ENCODE measurements at places on chromosomes 4 and X. TPM values are rescaled to one million over a fixed set of nuclear protein-coding genes. Genes with fewer than 3 reads are reported as not detected.

GRCh38 chr4:37486166-37486565, 200.0 kb downstream of the RELL1 start:
- no peak for DNase-seq
- H3K36me3 ChIP-seq: no peaks in the 10 kb centered on the region
- no peak overlapping the region for H3K4me3 ChIP-seq
- peaks cover 8% of the 10 kb centered on the region for H3K27me3 ChIP-seq

GRCh38 chr4:15003401-15003890, 1.2 kb downstream of the CPEB2 start:
- peaks cover 28% of the 10 kb centered on the region for H3K4me1 ChIP-seq
- peak overlapping the region; percentile 93 for H3K4me3 ChIP-seq
- no peaks in the 10 kb centered on the region for H3K27me3 ChIP-seq
- H3K36me3 ChIP-seq: peaks cover 11% of the 10 kb centered on the region
- peak; percentile 63 for DNase-seq
- H3K27ac ChIP-seq: peak overlapping the region; percentile 96

- DNase-seq: no peak
- no peak overlapping the region for H3K27ac ChIP-seq
- no peak overlapping the region for H3K4me3 ChIP-seq
- no peaks in the 10 kb centered on the region for H3K27me3 ChIP-seq
Measured at GRCh38 chr4:117549524-117549923, 464.1 kb upstream of the TRAM1L1 start.

DNA sequence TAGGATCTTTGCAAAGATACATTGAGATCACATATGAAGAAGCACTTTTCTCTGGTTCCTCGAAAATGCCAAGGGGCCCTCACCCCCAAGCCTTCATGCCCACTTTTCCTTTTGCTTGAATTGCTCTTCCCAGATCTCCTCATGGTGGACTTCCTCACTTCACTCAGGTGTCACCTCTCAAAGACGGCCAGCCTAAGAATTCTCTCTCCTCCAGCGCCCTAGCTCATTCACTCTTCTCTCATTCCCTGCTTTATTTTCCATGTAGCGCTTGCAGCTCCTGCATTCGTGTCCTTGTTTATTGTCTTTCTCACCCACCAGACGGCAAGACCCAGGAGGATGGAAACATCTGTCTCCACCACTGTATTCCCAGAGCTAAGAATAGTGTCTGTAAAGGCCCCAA, 32.9 kb downstream of the CCKAR start:
- H3K27me3 ChIP-seq: no peaks in the 10 kb centered on the region
- no peaks in the 10 kb centered on the region for H3K36me3 ChIP-seq
- peaks cover 20% of the 10 kb centered on the region for H3K4me1 ChIP-seq
- peak overlapping the region; percentile 12 for H3K27ac ChIP-seq
- no peak for DNase-seq
- H3K4me3 ChIP-seq: no peak overlapping the region

GRCh38 chrX:35076061-35076460, 133.5 kb downstream of the FAM47B start:
- H3K4me3 ChIP-seq: no peak overlapping the region
- no peaks in the 10 kb centered on the region for H3K36me3 ChIP-seq
- no peaks in the 10 kb centered on the region for H3K4me1 ChIP-seq
- H3K27ac ChIP-seq: no peak overlapping the region
- H3K27me3 ChIP-seq: no peaks in the 10 kb centered on the region
- DNase-seq: no peak

GRCh38 chrX:78573630-78574029, 85.5 kb downstream of the RTL3 start:
- H3K27me3 ChIP-seq: no peaks in the 10 kb centered on the region
- no peak for DNase-seq
- no peaks in the 10 kb centered on the region for H3K36me3 ChIP-seq
- H3K27ac ChIP-seq: no peak overlapping the region
- H3K4me1 ChIP-seq: peaks cover 20% of the 10 kb centered on the region
- H3K4me3 ChIP-seq: no peak overlapping the region

GRCh38 chrX:53321943-53322497, 40.6 kb upstream of the IQSEC2 start:
- peak overlapping the region; percentile 23 for H3K4me3 ChIP-seq
- no peak for DNase-seq
- H3K4me1 ChIP-seq: peaks cover 13% of the 10 kb centered on the region
- peaks cover 60% of the 10 kb centered on the region for H3K27me3 ChIP-seq
- H3K36me3 ChIP-seq: no peaks in the 10 kb centered on the region

- no peaks in the 10 kb centered on the region for H3K4me1 ChIP-seq
- DNase-seq: no peak
- H3K4me3 ChIP-seq: no peak overlapping the region
- no peak overlapping the region for H3K27ac ChIP-seq
Measured at GRCh38 chr4:79050541-79050880, 111.3 kb upstream of the PAQR3 start.

DNA sequence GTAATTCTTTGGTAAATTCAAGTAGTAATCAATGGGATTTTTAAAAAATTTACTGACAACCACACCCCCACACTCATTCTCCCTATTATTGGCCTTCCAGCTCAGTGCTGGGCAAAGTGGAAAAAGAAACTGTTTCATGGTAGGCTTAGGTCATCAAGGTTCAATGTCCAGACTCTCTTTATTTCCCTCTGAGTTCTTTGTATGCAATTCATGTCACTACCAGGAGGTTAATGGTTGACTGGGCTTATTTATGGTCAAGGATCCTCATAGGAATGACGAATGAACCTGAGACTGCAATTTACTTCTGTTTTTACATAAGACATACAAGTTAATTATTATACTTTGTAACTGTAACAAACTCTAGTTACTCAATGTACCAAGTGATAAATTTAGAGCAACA, 403.2 kb downstream of the KLHL13 start:
- H3K27me3 ChIP-seq: no peaks in the 10 kb centered on the region
- no peak overlapping the region for H3K4me3 ChIP-seq
- no peaks in the 10 kb centered on the region for H3K4me1 ChIP-seq
- DNase-seq: no peak
- H3K36me3 ChIP-seq: no peaks in the 10 kb centered on the region
- H3K27ac ChIP-seq: no peak overlapping the region

DNA sequence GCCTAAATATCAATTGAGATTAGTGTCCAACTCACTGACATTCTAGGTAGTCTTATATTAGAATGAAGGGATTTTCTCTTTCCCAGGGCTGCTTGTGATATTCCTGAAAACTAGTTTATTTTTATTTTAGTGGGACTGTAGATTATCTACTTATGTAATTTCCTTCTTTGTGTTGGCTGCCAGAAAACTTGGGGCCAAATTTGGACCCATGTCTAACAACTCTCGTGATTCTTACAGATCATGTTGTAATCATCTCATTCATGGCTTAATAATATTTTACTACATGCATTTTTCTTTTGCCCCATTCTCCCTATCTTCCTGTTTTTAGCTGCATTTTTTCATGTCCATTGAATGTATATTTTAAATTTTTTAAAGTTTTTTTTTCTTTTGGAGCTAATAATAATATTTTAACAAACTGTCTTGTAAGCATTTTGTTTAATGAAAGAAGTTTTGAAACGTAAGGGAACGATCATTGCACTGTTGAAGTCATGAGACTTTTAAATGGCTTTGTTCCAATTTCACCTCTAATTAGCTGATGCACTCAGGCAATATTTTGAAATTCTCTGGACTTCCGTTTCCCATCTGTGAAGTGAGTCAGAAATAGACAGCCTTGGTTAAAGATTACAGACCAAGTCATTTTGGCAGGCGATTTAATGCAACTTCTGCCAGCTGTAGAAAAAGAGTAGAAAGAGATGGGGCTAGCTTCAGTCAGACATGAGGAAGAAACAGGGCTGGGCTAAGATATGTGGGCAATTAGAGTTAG, 14.3 kb upstream of the TDO2 start:
- no peak overlapping the region for H3K4me3 ChIP-seq
- H3K4me1 ChIP-seq: no peaks in the 10 kb centered on the region
- no peaks in the 10 kb centered on the region for H3K27me3 ChIP-seq

DNA sequence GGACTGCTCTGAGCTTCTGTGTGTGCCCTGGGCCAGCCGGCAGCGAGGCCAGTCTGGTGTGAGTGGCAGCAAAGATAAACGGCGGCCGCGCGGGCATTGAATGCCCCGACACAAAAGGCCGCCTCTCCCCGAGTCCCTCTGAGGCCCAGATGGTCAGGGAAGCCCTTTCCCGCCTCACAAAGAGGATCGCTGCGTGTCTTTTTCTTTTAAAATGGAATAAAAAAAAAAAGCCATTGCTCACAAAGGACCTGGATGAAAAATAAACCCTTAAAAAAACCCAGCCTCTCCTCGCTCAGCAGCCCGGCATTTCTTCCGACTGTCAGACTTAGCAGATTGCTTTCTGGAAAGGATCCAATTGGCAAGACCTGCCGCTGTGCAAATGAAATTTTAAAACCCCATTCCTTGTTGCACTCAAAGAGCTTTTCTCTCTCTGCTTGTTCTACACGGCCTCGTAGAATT, 578.7 kb downstream of the BCOR start:
- no peaks in the 10 kb centered on the region for H3K27me3 ChIP-seq
- H3K4me1 ChIP-seq: no peaks in the 10 kb centered on the region
- H3K36me3 ChIP-seq: no peaks in the 10 kb centered on the region
- H3K4me3 ChIP-seq: no peak overlapping the region

- H3K27me3 ChIP-seq: no peaks in the 10 kb centered on the region
- no peak for DNase-seq
Measured at GRCh38 chr4:150381609-150382008, 200.3 kb upstream of the MAB21L2 start.

- no peak overlapping the region for H3K27ac ChIP-seq
- no peaks in the 10 kb centered on the region for H3K27me3 ChIP-seq
- no peak for DNase-seq
- H3K4me1 ChIP-seq: no peaks in the 10 kb centered on the region
Measured at GRCh38 chr4:137748616-137749015, 216.3 kb upstream of the PCDH18 start.

DNA sequence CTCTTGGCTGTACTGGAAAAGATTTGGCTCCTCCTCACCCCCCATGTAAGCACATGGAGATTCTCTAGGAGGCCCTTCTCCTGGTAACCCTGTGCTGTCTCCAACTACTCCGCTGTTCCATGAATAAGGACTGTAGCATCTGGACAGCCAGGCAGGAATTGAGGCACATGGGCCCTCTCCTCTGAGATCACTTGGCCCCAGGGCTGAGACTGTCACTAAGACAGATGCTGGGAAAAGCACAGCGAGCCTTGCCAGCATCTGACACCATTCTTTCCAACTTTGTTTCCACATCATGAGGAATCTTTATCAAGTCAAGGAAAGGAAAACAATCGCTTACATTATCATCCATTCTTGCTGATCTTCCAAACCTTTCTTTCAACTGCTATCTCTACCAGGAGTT, 222.6 kb upstream of the INTU start:
- no peak overlapping the region for H3K4me3 ChIP-seq
- no peaks in the 10 kb centered on the region for H3K27me3 ChIP-seq
- no peaks in the 10 kb centered on the region for H3K4me1 ChIP-seq
- no peaks in the 10 kb centered on the region for H3K36me3 ChIP-seq

DNA sequence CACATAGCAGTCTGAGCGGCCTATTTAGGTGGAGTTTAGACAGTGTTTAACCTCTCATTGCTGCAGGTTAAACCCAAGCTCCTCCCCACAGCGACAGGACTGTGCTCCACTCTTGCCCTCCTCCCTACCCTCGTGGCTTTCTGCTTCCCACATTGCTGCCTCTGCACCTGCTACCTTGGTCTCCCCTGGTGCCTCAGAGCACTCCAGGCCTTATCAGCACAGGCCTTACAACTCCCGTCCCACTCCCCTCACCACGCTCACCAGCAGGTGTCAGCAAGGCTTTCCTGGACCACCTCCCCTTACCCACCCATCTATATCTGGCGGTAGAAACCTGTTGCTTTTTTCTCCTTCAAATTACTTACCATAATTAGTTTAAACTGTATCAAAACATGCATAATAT, 18.6 kb downstream of the HELT start:
- H3K27me3 ChIP-seq: peaks cover 28% of the 10 kb centered on the region
- peaks cover 7% of the 10 kb centered on the region for H3K4me1 ChIP-seq
- H3K36me3 ChIP-seq: no peaks in the 10 kb centered on the region

GRCh38 chrX:41184312-41184711, 99.1 kb downstream of the USP9X start:
- peaks cover 45% of the 10 kb centered on the region for H3K36me3 ChIP-seq
- H3K4me3 ChIP-seq: no peak overlapping the region
- peaks cover 45% of the 10 kb centered on the region for H3K4me1 ChIP-seq
- no peaks in the 10 kb centered on the region for H3K27me3 ChIP-seq

SHISA3 gene
- total RNA-seq: 0.76 TPM

GASK1B gene
- total RNA-seq: not detected

S100G gene
- total RNA-seq: not detected

TAF7L gene
- not detected for total RNA-seq

ESX1 gene
- total RNA-seq: not detected
